ENCODE measurements at places on chromosomes 16 and 17. TPM values are rescaled to one million over a fixed set of nuclear protein-coding genes. Genes with fewer than 3 reads are reported as not detected.

Gene GAS2L2
- not detected for polyA plus RNA-seq

Gene CRHR1
- not detected for polyA plus RNA-seq

Gene REXO5
- not detected for polyA plus RNA-seq

Gene GPR179
- not detected for polyA plus RNA-seq

Gene SLC6A2
- not detected for polyA plus RNA-seq

Gene RAPGEFL1
- polyA plus RNA-seq: 0.69 TPM

Gene PLEKHH3
- 1.1 TPM for polyA plus RNA-seq

Gene CFAP97D1
- polyA plus RNA-seq: not detected

Gene CDH13
- 0.23 TPM for polyA plus RNA-seq

Gene EVI2A
- 30.2 TPM for polyA plus RNA-seq

Gene ATP6V0A1
- 17.2 TPM for polyA plus RNA-seq

Gene METTL23
- polyA plus RNA-seq: 121 TPM

Gene G6PC1
- polyA plus RNA-seq: not detected
